ENCODE measurements at places on chromosomes 3 and 15.

- DNase-seq = no peak
Measured at GRCh38 chr3:128581566-128581965, 69.1 kb downstream of the RPN1 start.

GRCh38 chr15:73699249-73700040 is 15.3 kb downstream of the CD276 start:
- no peak for DNase-seq

DNA sequence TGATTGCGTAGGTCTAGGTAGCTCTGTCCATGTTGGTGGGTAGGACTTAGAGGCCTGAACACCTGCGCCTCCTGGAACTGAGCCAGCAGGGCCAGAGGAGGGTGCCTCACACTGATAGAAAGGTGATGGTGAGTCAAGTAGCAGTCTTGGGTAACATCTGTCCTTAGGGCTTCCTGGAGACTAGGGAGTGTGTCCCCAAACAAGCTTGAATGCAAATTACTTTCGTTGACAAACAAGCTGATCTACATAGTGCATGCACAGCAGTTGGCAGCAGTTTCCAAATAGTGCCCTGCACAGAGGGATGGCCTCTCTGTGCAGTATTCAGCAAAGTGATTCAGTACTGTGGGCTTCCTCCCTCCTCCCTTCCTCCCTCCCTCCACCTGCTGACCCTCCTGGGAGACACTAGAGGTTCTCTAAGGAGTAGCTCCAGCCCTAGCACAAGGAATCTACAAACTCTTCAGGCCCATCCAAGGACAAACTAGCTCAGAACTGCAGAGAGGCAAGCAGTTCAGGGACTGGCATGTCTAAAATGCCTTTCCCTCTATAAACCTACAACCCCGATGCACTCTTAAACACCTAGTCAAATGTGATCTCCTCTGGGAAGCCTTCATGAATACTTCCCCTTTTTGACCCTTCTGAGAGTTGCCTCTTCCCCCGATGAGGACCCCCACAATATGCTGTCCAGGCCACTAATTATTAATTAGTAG is 61.0 kb downstream of the TLE3 start:
- peak; percentile 76 for DNase-seq

- peak; percentile 65 for DNase-seq
Measured at GRCh38 chr15:73972984-73973682, 19.0 kb downstream of the STOML1 start.

DNA sequence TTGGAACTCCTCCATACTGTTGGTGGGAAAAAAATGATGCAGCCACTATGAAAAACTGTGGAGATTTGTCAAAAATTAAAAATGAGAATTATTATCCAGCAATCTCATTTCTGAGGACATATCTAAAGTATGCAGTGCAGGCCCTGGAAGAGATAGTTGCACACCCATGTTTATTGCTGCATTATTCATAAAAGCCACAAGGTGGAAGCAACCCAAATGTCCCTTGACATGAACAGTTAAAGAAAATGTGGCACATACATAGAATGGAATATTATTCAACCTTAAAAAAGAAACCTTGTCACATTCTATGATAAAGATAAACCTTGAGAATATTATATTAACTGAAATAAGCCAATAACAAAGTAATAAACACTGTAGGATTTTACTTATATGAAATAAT is 80.9 kb upstream of the ARHGEF26 start:
- peak; percentile 2 for DNase-seq

DNA sequence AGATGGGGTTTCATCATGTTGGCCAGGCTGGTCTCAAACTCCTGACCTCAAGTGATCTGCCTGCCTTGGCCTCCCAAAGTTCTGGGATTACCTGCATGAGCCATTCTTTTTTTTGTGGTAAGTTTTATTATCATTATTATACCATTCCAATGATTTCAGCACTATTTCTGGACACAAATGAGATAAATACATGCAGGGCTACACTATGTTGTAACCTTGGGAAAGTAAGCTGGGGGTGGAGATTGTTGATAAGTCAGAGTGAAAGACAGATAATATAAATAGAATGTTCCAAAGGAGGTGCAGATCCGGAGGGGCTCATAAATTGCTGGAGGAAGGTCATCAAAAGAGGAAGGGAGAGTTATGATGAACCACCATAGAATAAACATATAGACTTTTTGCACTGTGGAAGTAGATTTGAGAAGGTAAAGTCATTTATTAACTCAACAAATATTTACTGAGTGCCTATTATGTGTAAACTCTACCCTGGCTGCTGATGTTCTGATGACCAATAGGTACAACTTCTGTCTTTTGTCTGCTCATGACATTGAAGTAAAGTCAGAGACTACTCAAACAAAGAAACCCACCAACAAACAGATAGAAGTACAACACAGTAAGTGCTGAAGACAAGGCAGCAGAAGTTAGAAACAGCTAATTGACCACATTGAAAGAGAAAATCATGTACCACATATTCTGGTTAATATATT is 478.9 kb upstream of the GOLIM4 start:
- no peak for DNase-seq

- no peak for DNase-seq
Measured at GRCh38 chr3:168933614-168934013, 729.9 kb downstream of the MECOM start.

GRCh38 chr3:44414517-44415090 is 62.9 kb downstream of the ZNF445 start:
- no peak for DNase-seq

DNA sequence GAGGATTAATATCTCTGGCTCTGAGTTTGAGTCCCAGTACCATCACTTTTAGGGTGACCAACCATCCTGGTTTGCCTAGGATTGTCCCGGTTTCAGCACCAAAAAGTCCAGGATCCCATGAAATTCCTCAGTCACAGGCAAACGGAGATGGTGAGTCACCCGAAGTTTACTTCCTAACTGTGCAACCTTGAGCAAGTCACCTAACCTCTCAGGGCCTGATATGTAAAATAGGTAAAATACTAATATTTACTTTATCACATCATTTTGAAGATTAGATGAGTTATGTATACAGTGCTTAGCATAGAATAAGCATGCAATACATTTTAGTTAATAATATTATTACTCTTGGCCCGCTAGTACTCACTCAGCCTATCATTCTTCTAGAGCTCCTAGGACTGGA is 91.1 kb upstream of the KCNMB2 start:
- no peak for DNase-seq

- DNase-seq = no peak
Measured at GRCh38 chr3:48561045-48561736, 2.4 kb downstream of the UCN2 start.

Measured in NCI-H510A treated with DMSO at 0.1 percent for 48 hours (cell line).